IPS DF 6.9 (cell line): ENCODE measurements at places on chromosomes 16 and 17.

DNA sequence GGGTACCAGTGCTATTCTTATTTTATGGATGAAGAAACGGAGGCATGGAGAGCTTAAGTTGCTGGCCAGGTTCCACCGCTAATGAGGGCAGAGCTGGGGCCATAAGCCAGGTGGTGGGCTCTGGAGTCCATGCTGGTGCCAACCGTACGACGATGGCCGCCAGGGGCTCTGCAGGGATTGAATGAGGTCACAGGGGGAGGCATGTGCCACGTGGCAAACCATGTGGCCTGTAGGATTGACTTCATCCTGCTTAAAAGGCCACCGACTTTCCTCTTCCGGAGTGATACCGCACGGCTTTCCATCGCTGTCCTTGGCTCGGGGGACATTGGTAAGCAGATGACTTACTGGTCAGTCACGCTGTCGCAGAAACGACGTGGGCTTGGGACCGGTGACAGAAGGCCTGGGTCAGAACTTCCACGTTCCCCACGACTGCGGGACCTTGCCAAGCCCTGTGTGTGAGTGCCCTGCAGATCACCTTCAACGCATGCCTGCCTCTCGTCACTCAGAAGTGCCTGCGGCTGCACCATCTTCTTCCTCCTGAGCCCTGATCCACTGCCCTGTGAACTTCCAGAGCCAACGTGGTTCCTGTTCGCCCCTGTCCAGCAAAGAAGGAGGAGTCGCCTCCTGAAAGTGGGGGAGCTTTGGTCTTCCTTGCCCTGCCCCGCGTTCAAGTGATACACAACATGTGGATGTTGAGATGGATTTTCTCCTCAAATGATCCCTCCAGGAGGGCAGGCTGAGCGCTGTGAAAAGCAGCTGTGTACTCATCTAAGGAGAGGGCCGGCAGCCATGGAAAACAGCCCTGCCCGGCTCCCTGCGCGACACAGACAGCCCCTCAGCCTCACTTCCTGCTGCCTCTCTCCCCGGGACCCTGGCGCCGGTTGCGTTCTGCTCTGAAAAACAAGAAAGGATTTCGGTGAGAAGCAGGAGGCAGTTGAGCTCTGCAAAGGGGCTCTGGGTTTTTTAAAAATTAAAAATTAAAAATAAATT, 176.7 kb downstream of the C16orf95 start:
- no peak for DNase-seq

DNA sequence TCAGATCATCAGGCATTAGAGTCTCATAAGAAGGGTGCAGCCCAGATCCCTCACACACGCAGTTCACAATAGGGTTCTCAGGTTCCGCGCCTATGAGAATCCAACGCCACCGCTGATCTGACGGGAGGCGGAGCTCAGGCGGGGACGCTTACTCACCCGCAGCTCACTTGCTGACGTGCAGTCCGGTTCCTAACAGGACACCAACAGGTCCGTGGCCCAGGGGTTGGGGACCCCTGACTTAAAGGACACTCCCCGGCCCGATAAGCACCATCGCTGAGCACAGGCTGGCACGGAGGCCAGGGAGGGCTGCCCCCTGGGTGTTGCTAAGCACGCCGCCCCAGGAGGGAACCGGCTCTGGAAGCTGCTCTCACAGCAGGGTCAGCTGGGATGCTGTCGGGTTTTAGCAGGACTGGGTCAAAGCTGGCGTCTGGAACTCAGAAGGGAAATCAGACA, 30.1 kb upstream of the BAHCC1 start:
- no peak for DNase-seq

- DNase-seq = peak; percentile 84
Measured at GRCh38 chr17:60142872-60143499, 6.8 kb upstream of the CA4 start.

DNA sequence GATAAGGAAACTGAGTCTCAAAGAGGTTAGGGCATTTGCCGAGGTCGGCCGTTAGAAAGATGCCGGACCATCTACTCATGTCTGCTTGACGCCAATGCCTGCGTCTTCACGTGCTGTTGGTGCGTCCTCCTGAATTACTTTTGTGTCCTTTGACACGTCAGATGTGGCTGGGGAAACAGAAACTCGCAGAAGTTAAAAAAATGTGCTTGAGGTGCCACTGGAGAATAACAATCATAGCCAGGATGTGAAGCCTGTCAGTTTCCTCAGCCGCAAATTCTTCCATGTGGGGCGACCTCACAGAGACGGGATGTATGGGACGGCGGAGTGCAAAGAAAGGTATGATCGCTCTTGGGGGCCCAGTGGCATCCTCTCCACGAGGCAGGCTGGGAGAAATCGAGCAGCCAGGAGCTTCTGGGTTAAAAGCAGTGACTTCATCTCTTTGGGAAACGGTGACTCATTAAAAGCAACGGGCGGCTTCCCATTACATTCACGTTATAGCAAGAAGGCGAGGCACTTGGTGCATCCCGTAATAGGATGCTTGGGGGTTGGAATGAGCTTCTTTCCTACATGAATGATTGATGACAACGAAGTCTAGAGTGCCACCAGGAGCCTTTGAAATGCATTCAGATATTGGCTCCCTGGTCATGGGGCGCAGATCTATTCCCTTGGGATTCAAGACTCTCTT, 67.8 kb downstream of the BMERB1 start:
- DNase-seq = no peak

- DNase-seq = no peak
Measured at GRCh38 chr16:31528523-31529107, 915 bp downstream of the AHSP start.

- DNase-seq = no peak
Measured at GRCh38 chr17:47875011-47875985, 20.7 kb upstream of the SP2 start.

DNA sequence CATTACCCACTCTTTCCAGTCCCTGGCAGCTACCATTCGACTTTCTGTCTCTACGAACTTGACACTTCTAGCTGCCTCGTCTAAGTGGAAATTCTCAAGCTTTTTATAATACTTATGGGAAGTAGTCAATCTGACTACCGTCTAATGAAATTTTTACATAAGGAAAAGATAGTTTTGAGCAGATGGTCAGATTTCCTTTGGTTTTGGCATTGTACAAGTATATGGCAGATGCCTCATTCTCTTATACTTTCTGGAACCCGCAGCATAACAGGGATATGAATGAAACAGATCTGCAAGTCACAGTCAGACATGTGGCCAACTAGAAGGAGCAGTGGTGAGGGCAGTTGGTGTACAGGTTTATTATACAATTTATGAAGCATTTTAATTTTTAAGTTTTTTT, 146.0 kb downstream of the PITPNC1 start:
- no peak for DNase-seq

- DNase-seq = no peak
Measured at GRCh38 chr17:35914354-35914753, 16.2 kb downstream of the RDM1 start.

GRCh38 chr17:27343977-27344607, 50.2 kb downstream of the WSB1 start:
- no peak for DNase-seq

GRCh38 chr17:47959825-47960655, 2.4 kb upstream of the PRR15L start:
- no peak for DNase-seq

GRCh38 chr17:28689011-28689410, 22.7 kb downstream of the PROCA1 start:
- DNase-seq = no peak

- no peak for DNase-seq
Measured at GRCh38 chr17:56675876-56676660, 82.6 kb downstream of the NOG start.

DNA sequence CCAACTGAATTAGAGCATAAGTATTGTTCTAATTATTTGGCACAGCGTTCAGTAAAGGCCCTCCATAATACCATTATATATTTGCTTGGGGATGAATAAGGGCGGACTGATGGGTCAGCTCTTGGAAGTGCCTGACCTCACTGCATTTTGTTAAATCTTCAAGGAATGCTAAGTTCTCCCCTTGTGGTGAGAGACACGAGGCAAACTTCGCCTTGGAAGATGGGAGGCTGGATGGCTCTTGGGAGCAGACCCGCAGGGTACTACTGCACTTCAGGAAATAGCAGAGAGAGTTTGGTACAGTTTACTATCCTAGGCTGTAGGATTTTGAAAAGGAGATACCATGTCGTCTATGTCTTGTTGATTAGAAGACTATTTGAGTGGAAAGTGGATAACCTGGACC, 87.0 kb upstream of the RPRML start:
- peak; percentile 20 for DNase-seq

- no peak for DNase-seq
Measured at GRCh38 chr16:3458852-3459361, 15.4 kb downstream of the NAA60 start.

DNA sequence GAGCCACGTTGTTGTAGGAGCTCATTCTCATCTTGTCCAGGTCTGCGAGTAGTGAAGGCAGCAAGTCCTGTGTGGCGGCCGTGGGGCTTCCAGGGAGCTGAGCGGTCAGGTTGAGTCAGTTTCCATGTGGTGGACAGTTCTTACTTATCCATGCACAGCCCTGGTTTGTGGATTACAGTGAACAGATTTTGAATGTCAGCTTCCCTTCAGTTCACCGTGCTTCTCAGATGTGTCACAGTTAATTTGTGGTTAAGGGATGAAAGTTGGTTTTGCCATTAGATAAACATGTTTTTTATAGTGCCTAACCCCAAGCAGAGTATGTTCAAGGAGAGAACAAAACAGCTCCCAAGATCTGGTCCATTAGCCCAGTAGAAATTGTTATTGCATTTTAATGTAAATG, 103.1 kb downstream of the RPTOR start:
- DNase-seq = no peak

GRCh38 chr16:73013974-73014373, 34.0 kb downstream of the ZFHX3 start:
- no peak for DNase-seq

DNA sequence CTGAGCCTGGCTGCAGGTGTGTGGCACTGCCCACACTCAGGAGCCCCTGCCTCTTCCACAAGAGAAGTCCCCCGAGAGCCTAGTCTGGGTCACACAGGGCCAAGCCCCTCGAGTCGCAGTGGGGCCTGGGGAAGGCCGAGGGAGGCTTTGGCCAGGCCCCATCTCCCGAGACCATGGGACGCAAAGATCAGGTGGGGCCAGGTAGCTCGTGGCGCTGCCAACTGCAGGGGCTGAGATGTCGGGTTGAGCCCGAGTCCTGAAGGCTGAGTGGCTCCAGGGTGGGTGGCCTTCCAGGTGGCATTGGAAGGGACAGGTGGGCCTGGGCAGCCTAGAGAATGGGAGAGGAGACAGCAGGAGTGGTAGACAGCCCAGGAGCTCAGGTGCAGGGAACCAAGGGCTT, 6.3 kb downstream of the TRAF7 start:
- no peak for DNase-seq

DNA sequence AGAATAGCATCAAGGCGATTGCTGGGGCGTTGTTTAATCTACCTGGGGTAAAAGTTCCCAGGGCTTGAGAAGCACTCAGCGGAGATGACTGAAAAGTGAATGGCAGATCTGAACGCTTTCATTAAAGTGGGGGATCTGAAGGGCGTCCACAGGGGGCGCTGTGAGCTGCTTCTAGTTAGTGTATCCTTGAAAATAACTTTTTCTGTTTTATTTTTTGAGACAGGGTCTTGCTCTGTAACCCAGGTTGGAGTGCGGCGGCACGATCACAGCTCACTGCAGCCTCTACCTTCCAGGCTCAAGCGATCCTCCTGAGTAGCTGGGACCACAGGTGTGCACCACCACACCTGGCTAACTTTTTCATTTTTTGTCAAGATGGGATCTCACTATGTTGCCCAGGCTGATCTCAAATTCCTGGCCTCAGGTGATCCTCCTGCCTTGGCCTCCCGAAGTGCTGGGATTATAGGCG, 360.4 kb downstream of the SEC14L1 start:
- DNase-seq = no peak

GRCh38 chr17:75832652-75833400, 11.4 kb downstream of the UNC13D start:
- DNase-seq = no peak

DNA sequence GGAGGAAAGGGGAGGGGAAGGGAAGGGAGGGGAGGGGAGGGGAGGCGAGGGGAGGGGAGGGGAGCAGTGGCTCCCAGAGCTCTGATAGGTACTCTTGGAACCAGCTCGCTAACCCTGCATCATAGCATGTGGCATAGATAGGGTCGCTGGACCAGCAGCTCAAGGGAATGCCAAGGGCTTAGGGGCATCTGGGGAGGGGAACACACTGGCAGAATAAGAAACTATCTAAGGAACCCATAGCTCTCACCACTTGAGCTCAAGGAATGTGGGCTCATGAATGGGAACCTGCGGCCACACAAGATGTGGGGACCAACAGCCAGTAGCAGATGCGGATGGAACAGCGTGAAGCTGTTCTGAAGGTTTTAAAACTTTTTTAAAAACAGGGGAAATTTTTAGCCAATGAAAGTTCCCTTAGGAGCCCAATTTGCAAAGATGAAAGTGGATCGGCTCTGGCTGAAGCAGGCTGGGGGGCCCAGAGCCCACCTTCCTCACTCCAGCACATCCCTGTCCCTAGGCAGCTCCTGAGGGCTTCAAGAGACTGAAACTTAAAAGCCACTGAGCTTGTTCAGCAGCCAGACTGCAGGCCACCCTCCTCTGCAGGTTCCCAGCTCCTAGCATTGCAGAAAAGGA, 46.9 kb downstream of the PIMREG start:
- DNase-seq = no peak

GRCh38 chr17:37090941-37091340, 142.2 kb downstream of the AATF start:
- no peak for DNase-seq

GRCh38 chr17:28115046-28115445, 72.6 kb downstream of the NLK start:
- DNase-seq = no peak

DNA sequence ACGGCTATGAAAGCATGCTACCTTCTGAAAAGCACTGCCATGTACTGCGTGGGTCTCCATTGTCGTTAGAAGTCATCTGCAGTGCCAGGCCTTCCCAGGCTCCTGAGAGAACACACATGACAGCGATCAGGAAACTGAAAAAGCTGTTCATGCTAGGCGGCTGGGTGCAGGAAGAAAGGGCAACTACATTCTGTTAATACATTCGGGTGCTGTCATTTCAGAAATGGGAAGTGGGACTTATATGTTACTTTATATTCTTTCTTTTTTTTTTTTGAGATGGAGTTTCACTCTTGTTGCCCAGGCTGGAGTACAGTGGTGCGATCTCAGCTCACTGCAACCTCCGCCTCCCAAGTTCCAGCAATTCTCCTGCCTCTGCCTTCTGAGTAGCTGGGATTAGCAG, 19.9 kb downstream of the CFAP20 start:
- no peak for DNase-seq

DNA sequence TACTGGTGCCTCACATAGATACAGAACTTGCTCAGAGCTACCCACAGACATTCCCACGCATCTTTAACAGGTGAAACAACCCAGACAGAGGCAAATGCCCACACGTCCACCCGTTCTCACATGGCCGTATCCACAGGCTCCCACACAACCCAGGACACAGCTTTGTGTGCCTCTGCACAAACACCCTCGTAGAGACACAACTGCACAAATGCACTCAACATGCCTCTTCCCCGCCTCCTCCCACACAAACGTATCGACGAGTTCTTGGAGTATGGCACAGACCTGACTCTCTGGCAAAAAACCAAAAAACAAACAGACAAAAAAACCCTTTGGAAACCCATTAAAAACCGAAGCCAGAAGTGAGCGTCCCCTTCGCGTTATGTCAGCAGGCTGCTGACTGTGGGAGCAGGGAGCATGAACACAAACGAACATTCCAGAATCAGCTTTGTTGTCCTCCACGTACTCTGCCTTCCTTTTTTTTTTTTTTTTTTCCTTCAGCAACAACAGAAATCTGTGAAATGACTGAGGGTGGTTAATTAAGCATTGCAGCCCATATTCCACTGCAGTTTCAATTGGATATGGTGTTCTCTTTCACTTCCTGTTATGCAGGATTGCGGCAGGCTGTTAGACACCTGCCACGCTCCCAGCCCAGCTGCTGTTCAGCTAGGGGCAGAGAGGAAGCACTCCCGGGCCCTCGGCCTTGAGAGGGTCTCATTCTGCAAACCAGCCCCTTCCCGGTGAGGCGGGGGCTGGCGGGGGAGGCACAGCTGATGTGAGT, 313.7 kb downstream of the MAF start:
- no peak for DNase-seq
